ENCODE measurements at places on chromosomes 7 and 10.

DNA sequence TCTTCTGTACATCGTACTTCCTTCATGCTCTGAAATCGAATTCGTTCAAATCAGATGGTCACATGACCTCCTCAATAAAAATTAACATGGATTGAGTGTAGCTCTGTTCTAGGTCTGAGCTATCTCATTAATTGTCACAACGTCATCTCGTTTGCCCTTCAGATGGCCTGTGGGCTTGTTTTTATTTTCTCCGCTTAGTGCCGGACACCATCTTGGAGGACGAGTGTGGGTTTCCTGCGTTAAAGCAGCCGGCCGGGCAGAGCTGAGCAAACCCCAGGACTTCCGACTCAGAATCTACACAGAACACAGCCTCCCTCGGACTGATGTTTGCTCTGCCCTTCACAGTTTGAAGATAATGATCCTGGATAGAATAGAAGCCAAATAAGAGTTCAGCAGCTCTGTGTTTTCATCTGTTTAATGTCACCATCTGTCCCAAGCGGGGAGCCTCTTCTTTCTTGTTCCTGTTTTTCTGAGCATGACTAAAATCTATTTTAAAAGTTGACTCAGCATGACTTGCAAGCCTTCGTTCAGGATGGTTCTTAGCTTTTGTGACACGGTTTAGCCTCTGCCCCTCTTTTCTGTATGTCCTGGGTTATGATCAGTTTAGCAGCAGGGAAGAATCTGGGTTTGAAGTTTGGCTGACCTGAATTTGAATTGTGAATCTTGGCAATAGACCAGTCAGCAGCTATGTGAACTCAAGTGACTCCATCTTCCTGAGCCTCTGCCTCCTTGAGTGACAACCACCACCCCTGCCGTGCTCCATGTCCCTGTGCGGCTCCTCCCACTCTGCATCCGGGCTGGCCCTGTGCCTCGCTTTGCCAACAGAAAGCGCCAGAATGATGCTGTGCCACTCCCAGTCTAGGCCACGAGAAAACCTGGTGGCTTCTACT lies 30.6 kb upstream of the GALNTL5 start:
- no peak for DNase-seq

DNA sequence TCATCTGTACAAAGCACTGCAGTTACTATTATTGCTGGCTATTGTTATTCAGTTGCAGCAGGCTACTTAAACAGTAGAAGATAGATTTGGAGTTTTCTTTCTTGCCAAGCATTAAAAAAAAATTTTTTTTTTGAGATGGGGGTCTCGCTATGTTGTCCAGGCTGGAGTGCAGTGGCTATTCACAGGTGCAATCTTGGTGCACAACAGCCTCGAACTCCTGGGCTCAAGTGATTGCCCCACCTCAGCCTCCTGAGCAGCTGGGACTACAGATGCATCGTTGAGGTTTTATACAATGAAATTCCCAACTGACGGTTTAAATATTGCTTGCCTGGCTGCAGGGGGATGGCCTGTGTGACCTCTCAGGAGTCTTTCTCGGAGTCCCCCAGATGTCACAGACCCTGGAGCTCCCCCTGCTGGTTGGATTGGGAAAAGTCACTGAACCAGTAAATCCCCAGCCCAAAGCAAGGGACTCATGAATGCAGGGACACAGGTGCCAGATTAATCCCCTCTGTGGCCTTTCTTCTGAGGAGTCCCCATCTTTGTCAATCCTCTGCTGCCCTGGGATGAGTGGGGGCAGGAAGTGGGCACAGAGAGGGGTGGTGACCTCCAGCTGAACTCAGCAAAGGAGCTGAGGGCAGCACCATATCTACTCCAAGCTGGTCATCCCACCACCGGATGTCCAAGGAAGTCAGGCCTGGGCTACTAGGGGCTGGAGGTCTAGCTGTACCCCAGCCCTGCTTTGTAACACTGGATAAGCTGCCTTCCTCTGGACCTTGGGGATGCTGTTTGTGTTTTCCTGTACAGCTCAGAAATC lies 149.6 kb downstream of the C10orf105 start:
- DNase-seq = peak; percentile 59

DNA sequence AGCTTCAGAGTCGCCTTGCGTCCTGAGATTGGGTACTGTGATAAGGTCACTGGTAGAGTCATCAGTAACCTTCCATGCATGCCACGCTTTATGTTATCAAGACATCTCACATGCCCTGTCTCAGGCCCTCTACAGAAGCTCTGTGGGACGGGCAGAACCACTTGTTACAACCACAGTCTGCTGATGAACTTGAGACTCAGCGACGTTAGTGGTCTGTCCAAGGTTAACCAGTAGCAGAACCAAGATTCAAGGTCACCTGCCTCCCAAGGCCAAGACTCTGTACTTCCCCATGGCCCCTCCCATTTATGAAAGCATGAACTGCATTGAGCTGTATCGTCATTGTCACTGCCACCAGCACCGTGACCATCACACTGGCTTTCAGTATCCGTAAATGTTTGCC lies 15.0 kb downstream of the IQCE start:
- DNase-seq = no peak

DNA sequence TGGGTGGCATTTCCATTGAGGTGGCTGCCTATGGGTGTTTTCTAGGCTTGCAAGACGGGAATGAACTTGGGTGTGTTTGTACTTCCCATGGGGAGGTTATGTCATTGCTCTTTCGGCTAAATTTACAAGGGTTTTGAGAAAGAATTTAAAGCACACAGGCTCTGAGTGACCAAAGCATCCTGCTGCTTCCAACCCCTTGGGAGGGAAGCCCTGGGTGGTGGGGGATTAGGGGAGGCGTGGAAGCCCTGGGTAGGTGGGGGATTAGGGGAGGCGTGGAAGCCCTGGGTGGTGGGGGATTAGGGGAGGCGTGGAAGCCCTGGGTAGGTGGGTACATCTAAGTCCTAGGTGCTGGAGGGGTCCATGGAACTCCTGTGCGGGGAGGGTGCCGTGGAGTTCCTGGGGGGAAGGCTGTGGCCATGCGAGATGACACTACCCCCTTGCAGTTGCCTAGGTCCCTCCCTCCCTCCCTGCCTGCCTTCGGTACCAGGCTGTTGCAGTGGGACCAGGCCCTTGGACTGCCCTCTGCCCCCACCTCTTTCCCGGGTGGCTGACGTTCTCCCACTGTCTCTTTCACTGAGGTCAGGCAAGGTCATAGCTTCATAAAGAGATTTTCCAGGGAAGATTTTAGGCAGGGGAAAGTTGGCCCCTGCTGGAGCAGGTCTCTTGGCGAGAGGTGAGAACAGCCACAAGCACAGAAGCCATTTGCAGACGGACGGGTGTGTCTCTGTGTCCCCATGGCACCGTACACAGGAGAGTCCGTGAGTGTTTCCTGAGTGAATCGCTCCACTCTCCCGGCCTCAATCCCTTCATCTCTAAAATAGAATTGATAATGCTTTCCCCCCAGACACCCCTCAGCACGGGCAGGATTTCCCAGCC lies 19.5 kb downstream of the PRF1 start:
- DNase-seq = no peak

DNA sequence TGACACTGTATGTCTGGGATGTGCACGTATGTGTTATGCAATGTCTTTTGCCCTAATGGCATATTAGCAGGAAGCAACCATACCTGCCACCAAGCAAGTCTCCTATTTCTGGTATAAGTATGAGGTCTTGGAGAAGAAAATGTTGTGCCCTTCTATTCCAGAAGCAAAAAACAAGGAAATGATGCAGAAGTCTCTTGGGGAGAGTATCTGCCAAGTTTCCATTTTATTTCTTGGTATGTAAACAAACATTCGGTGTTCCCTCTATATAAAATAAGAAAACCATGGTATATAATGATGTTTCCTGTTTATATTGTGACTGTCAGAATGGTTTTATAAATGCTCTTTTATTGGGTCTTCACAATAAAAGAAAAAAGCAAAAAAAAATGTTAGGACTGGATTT lies 19.3 kb upstream of the MYO3A start:
- DNase-seq = no peak

- DNase-seq = no peak
Observed at GRCh38 chr10:6912021-6912420, 331.9 kb upstream of the PRKCQ start.

- no peak for DNase-seq
Observed at GRCh38 chr7:45384499-45384898, 189.7 kb upstream of the ADCY1 start.

- no peak for DNase-seq
Observed at GRCh38 chr7:40799-41750, 151.3 kb upstream of the FAM20C start.

DNA sequence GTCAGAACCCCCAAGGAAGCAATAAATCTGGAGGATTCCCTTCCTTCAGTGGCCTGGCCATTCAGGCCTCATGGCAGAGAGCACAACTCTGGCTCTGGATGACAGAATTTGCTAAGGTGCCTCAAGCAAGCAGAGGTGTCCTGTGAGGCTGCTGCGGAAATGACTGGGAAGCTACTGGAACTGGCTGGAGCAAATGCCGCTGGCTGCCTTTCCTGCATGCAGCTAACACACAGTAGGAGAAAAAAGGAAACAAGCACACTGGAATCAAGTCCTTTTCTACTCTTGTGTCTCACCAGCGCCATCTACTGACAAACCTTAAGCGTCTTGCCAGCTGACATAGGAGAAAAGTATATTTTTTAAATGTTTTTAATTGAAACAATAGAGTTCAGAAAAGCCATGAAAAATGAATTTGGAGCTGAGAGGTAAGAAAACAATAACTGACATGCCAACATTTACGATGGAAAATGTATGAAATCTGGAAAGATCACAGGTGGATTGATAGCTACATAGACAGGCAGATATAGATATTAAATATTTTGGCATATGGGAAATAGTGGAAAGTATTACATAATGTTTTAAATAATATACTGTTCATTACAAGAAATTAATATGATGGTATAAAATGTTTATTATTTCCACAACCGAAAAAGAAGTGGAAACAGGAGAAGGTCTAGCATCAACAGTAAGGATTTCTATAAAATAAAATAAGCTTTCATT lies 951.6 kb downstream of the ANKRD7 start:
- DNase-seq = no peak

- DNase-seq = no peak
Observed at GRCh38 chr10:94757916-94758315, 4.6 kb upstream of the CYP2C19 start.

DNA sequence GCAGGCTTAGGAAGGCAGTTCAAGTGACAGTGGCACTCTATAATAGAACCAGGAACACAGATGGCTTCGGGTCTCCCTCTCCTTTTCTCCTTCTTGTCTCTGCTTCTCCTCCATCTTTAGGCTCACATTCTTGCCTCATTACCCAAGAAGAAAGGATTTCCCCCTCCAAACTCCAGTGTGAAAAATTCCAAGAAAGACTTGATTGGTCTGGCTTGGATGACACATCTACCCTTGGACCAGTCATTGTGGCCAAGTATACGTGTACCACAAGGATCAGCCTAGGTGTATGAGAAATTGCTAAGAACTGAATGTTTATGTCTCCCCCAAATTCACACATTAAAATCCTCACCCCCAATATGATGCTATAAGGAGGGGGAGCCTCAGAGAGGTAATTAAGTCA lies 53.9 kb downstream of the PRTFDC1 start:
- DNase-seq = no peak

- no peak for DNase-seq
Observed at GRCh38 chr7:167090-167855, 25.1 kb upstream of the FAM20C start.

GRCh38 chr7:47932016-47932415 lies 16.2 kb downstream of the PKD1L1 start:
- DNase-seq = no peak

DNA sequence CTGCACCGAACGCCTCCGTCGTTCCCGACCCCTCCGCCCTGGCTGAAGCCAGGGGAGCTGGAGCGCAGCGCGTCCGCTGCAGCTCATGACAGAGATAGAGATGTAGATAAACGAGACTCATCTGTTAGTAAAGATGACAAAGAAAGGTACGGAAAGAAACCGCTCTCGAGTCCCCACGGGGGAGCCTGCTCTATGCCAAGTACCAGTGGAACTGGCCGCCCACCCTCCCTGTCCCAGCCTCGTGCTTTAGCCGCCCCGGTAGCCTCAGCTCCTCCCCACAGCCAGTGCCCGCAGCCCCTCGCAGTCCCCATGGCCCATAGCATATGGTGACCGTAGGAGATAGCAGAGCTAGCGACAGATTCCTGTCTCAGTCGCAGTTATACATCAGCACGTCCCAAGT lies 344.7 kb upstream of the GALNT17 start:
- no peak for DNase-seq

DNA sequence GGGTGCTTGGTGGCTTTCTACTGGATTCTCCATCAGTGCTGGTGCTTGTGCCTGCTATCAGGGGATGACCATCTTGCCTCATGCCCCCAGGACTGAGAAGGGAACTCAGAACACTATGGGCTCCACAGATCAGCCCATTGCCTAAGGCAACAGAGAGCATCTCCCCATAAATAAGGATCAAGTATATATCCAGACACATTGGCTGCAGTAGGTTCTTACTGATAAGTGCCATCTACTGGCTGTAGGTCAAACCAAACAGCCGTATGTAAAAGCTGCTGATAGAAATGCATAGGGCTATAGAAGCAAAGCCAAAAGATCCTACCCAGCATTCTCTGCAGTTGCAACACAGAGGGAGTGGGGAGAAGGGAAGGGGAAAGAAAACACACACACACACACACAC lies 153.7 kb downstream of the CDK14 start:
- DNase-seq = no peak

GRCh38 chr10:80144696-80145131 lies 12.2 kb downstream of the PLAC9 start:
- DNase-seq = peak; percentile 20

- no peak for DNase-seq
Observed at GRCh38 chr10:126336801-126337200, 51.5 kb downstream of the ADAM12 start.

- DNase-seq = no peak
Observed at GRCh38 chr10:112952282-112953173, 2.5 kb downstream of the TCF7L2 start.

DNA sequence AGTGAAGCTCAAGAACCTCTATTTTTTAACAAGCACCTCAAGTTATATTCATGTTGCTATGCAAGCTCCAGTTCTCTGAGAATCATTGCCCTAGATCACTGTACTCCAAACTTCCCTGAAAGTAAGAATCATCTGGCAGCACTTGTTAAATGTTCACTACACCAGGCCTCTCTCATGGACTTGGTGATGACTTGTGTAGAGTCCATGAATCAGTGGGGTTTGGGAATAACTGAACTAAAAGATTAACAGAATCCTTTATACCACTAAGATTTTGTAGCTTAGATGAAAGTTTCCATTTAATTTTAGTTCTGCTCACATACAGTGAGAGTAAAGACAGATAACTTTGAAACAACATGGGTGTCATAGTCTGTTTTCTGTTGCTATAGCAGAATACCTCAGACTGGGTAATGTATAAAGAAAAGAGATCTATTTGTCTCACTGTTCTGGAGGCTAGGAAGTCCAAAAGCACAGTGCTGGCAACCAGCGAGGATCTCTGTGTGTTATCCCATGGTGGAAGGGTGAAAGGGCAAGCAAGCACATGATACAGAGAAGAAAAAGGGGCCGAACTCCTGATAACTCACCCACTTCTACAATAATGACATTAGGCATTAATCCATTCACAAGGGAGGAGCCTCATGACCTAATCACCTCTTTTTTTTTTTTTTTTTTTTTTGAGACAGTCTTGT lies 27.9 kb upstream of the AOAH start:
- no peak for DNase-seq

Measured in central memory CD4-positive, alpha-beta T cell (primary cell).